CD4-positive, CD25-positive, alpha-beta regulatory T cell (primary cell): ENCODE measurements at places on chromosomes 6 and 20. TPM values are rescaled to one million over a fixed set of nuclear protein-coding genes. Genes with fewer than 3 reads are reported as not detected.

GRCh38 chr6:157038610-157039009, 261.4 kb downstream of the ARID1B start:
- DNase-seq: no peak

GRCh38 chr20:15317546-15318232, 980.3 kb upstream of the FLRT3 start:
- DNase-seq: no peak

- DNase-seq: no peak
Measured at GRCh38 chr6:108618623-108619152, 58.0 kb downstream of the FOXO3 start.

GRCh38 chr20:54291339-54292010, 83.6 kb downstream of the PFDN4 start:
- DNase-seq: no peak

- DNase-seq: no peak
Measured at GRCh38 chr20:25361287-25361683, 29.4 kb downstream of the ABHD12 start.

DNA sequence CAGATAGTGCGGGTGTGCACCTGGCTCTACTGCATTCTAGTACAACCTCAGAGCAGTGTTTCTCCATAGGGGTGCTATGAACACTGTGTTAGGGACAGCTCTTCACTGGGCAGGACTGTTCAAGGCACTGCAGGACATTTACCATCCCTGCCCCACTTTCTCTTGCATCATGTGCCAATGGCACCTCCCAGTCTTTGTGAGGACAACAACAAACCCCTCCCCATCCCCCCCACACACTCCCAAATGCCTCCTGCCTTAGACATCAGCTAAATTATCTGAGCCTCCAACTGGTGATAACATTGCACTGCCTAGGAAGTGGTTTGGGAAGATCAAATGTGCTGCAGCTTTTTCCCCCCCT, 98.9 kb downstream of the FYN start:
- no peak for DNase-seq

DNA sequence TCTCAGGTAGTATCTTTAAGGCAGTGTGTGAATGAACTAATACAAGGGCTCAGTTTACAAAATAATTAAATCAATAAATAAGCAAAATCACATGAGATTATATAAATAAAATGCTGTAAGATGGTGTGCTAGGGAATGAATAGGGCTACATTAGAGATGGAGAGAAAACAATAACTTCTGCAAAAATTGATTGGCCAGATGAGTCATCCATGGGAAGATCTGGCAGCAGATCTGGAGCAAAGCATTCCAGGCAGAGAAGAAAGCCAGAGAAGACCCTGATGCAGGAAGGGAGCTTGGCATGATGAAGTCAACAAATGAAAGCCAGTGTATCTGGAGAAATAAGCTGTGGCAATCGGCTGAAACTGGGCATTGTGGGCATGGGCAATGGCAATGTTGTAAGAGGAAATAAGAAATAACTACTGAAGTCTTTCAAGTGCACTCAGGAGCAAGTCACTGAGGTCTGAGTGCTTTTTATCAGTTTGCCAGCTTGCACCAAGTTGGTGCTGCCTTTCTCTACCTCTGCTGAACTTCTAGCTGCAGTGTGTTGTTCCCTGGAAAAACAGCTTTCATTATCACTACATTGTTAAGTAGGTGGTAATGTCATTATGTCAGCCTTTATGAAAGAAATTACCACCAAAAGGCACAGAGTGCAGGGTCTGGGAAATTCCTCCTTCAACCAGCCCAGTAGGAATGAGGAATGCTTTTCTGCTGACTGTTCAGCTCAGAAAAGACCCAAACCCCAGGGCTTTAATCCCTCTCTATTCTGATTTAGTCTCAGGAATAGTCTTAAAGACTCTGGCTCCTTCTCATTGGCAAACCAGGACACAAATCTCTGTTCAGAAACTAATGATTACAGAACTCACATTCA, 231.6 kb downstream of the HTR1B start:
- no peak for DNase-seq

DNA sequence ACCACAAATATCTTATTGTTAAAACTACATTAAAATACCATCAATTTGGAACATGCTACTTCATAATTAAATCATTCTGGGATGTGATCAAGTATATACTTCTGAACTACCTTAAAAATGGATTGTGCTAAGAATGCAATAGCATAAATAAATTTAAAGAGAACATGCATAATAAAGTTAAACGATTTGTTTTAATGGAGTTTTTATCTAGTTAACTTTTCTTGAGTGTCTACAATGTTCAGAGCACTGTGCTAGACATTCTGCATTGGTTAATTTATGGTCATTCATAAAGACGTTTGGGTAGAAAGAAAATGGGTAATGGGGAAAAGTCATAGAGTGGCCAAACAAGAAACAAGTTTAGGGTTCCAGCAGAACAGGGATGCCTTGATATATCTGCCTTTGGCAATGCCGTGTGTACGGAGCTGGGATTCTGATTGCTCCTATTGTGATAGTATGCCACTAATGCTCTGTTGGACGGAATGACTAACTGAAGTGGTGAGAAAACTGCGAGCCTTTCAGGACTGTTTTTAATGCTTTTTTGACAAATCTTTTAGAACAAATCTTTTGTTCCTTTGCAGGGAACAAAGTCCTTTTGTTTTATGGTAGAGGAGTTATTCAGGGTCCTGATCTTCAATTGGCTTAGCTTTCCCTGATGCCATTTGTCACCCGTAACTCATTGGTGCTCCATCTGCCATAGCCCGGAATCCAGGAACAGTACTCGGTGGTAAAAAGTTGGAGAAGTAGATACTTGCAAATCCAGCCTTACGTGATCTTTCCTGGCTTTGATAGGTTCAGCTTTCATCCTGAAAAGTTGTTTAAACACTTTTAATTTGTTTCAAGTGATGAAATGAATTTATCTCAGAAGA, 162.6 kb downstream of the BCKDHB start:
- no peak for DNase-seq

DNA sequence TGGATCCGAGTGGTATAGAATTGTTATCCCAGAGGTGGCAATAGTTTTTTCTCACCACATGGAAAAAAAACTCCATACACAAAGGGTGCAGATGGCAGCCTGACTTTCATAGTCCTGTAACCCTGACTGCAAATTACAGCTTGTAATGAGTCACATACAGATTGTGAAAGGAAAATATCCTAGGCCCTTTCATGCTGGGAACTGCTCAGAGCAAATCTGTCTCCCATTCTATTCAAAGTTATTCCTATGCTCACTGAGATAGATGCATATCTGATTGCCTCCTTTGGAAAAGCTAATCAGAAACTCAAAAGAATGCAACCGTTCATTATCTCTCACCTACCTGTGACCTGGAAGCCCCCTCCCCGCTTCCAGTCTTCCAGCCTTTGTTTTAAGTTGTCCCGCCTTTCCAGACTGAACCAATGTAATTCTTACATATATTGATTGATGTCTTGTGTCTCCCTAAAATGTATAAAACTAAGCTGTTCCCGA, 108.7 kb upstream of the MAP3K4 start:
- DNase-seq: no peak

DNA sequence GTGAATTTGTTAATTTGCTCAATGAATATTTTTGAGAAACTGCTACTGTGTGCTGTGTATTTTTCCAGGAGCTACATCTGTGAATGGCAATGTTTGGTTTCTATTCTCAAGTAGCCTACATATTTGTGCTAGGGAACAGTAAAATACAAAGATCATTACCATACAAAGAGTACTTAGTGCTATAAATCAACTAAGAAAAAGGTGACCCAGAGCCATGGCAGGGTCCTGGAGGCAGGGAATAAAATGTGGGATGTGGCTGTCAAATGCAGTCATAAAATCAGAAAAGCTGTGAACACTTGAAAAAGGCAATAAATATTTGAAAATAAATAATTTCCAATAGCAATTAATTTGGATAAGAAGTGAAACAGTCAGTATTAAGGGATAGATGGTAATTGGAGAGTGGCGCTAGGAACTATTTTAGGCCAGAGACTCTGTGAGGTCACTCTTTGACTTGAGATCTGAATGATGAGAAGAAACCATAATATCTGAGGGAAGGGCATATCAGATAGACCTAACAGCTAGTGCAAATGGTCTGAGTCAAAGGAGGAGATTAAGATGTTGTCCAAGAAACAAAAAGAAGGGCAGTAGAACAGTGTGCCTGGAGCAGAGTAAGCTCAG, 98.8 kb downstream of the MANEA start:
- no peak for DNase-seq

DNA sequence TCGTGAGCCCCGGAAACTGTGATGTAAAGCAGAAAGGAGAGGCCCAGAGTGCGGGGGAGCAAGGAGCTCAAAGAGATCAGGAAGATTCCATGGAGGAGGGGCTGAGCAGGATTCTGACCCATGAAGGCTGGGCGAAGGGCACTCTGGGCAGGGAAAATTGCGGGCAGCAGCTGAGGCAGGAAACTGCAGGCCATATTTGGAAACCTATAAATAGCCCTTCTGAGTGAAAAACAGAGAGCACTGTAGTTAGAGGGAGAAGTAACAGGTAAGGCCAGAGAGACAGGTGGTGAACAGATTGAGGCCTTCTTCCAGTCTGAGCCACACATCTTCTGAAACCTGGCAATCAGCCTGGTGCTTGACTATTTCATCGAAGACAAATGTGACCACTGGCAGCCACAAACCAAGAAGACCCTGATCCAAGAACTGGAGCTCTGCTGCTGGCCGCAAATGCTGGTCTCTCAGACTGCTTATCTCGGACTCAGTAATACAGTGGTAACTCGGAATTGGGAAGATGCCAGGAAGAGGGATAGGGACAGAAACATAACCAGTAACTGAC, 14.1 kb upstream of the BEND3 start:
- DNase-seq: no peak

Gene DNAH8
- 1.2 TPM for polyA plus RNA-seq

Gene SIRPB1
- 12.8 TPM for polyA plus RNA-seq

Gene SMLR1
- not detected for polyA plus RNA-seq

Gene CTCFL
- not detected for polyA plus RNA-seq

Gene SUMO4
- polyA plus RNA-seq: 0.68 TPM

Gene NKAIN4
- not detected for polyA plus RNA-seq

Gene LPA
- not detected for polyA plus RNA-seq

Gene SLCO4A1
- polyA plus RNA-seq: 2.8 TPM
